Activated T-cell treated with anti-CD3 and anti-CD28 coated beads for 4 hours (primary cell): ENCODE measurements at places on chromosomes 7 and 10.

GRCh38 chr10:80131499-80131901 lies 1.0 kb upstream of the PLAC9 start:
- DNase-seq: no peak

GRCh38 chr10:21516242-21517131 lies 9.0 kb downstream of the SKIDA1 start:
- DNase-seq: no peak

GRCh38 chr7:47326220-47326619 lies 255.7 kb downstream of the TNS3 start:
- DNase-seq: no peak

GRCh38 chr7:128777156-128778123 lies 1.8 kb upstream of the OPN1SW start:
- DNase-seq: no peak

- DNase-seq: no peak
Observed at GRCh38 chr10:1683649-1684048, 53.7 kb downstream of the ADARB2 start.

DNA sequence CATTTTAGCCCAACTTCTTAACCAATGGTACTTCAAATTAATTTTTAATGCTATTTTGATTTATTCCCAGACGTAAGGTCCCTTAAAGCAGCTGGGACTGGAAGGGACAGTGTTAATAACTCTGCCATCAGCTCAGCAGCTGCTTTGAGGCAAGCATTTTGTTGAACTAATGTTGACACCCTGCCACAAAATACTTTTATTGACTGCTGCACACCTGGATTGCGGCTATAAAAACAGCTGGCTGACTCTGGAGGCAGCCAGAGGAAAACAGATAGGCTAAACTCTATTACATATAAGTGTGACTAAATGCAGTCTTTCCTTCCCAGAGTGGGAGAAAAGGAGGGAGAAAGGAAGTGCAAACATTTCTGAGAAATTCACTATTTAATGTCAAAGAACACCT lies 77.6 kb downstream of the ETV1 start:
- no peak for DNase-seq

DNA sequence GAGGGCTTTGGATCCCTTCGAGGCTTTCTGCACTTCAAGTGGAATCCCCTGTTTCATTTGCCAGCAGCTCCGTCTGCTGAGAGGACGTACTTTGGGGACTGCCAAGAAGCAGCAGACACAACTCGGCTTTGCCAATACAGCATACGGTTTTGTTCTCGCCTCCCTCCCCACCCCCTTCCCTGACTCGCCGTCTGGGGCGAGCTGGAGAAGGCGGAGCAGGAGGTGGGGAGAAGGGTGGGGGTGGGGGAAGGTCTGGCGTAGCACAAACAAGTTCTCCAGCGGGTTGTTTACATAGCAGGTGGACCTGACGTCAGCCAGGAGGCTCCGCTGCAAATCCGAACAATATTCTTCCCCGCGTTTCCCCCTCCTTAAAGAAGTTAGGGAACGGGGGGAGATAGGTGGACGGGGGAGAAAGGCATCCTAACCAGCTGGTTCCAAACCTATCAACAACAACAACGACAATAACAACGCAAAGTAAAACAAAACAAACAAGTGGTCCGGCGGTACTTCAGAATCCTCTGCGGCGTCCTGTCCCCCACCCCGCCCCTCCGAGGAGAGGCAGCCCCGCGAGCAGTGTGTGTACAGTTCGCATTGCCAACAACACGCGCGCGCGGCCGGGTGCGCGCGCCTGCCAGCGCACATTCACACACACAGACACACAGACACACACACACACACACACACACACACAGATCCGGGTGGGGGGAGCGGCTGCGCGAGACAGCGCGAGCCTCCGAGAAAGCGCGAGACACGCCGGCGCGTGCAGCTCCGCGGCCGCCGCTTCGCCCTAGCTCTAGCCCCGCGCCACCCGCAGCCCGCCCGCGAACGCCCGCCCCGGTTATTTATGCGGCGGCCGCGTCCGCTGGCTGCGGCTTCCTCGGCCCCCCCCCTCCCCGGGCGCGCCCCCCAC lies 167.0 kb upstream of the PPP1R3A start:
- DNase-seq: no peak

GRCh38 chr7:136339464-136339863 lies 362.3 kb upstream of the MTPN start:
- no peak for DNase-seq

- DNase-seq: no peak
Observed at GRCh38 chr10:32308027-32308603, 38.8 kb downstream of the EPC1 start.

DNA sequence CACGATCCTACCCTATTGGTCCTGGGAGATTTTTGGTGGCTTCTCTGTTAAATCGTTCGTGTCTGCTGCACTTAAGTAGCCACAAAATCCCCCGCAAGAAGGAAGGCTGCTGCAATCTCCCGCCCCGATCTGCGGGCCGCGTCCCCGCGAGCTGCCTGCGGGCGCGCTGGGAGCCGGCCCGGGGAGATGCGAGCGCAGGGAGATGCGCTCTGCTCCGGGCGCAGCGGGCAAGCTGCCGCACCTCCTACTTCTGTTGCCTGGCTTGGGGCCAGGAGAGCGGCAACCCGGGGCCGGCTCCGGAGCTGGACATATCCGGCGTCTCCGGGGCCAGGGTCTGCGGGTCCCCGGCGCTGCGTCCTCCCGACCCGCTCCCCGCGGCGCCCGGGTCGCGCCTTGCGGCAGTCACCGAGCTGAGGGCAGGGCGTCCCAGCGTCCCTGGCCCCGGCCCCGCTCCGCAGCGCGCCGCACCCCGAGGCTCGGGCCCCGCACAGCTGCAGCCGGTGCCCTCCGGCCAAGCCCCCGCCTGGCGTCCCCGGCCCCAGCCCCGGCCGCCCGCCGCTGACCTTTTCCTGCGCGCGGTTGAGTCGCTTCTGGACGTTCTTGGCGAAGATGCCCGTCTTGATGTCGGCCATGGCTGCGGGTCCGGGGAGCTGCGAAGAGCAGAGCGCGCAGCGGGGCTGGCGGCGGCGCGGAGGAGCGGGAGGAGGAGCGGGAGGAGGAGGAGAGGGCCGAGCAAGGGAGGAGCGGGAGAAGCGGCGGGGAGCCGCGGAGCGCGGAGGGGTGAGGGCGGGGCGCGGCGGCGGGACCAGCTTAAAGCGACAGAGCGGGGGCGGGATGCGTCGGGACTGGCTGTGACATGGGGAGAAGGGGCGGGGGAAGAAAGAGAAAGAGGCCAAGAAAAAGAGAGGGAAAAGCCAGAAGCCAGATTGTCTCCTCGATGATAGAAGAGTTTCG lies at the start of gene AMPH:
TSS of gene AMPH (minus strand) at position 654 of the 954 bp plus-strand sequence. CDS start at position 632, 22 bp downstream.
- DNase-seq: peak; percentile 10

GRCh38 chr7:97043281-97043680 lies 18.6 kb upstream of the DLX5 start:
- no peak for DNase-seq
